COLO829 (cell line): ENCODE measurements at places on chromosomes 6 and 20.

DNA sequence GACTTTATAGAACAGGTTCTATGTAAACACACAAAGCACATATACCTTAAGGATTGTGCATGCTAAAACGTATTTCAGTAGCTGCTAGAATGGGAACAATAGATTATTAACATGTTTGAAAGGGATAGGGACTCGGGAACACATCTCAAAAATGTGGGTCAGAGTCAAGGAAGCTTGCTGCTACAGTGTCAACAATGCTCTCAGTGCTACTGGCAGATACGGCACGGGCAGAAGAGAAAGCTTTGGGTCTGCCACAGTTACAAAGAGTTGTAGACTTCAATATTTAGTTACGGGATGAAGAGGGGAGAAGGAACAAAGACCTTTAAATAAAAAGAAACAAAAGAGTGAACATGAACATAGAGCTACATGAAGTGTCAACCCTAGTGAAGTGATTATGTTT is 170.5 kb downstream of the BACH2 start:
- no peak for DNase-seq

- DNase-seq = no peak
These were observed 40.4 kb downstream of the MDGA1 start for GRCh38 chr6:37657112-37657886.

- no peak for DNase-seq
These were observed 38.1 kb upstream of the UST start for GRCh38 chr6:148708707-148709106.

DNA sequence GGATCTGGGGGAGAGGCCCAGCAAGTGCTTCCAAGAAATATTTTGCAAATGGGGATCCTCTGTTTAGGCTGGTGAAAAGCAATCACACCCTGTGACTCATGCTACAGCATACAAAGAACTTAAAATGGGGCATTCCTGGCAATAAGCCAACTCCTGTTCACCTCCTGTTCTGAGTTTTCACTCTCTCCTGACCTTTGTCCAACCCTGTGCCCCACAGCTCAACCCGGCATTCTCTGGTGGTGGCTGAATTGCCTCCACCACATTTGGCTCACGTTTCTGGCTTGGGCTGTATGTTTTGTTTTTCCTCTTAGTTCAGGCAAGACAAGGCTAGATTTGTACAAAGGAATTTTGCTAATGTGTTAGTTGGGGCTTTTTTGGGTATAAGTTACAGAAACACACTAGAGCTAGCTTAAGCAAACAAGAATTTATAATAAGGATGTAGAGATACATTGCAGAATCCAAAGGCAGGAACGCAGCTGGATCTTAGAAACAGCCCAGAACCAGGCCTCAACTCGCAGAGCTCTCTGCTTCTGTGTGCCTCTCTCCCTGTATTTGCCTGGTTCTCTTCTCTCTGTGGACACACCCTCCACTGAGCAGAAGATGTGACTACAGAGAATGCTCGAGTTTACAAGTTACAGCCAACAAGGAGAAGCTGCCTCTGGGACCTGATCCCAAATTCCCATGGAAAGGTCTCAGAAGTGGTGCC is 9.4 kb downstream of the ABCC10 start:
- peak; percentile 77 for DNase-seq

- DNase-seq = peak; percentile 42
These were observed 1028.9 kb downstream of the PHF3 start for GRCh38 chr6:64664480-64664879.

- DNase-seq = no peak
These were observed 48.4 kb downstream of the MTFR2 start for GRCh38 chr6:136201732-136202131.

DNA sequence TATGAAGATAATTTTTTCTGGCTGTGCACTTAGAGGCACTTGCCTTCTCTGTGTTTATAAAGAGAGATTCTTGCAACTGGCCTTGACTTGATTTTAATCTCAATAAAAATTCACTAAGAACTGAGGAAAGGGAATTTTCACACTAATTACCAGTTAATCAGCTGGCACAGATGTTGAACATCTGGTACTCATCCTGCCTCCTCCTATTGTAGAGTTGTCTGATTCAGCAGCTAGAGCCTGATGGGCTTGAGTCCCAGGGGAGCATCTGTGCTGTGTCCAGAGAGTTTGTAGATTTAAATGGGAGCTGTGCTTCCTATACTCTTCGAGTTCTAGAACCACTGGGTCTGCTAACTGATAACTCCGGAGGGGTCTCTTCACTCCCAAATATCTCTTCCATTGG is 284.4 kb upstream of the RNF24 start:
- no peak for DNase-seq

DNA sequence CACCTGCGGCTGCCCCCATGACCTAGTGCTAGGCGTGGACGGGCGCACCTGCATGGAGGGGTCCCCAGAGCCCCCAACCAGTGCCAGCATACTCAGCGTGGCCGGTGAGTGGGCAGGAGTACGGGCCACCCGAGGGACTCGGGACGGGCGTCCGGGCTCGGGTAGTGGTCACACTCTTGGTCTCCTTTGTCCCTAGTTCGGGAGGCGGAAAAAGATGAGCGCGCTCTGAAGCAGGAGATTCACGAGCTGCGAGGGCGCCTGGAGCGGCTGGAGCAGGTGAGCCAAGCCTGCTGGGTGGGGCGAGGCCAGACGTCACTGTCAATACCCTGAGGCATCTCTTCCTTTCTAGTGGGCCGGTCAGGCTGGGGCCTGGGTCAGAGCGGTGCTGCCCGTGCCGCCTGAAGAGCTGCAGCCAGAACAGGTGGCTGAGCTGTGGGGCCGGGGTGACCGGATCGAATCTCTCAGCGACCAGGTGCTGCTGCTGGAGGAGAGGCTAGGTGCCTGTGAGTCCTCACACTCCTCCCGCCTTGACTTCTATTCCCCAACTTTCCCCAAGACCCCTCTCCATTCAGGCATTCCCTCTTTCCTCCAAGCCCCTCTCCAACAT is 2.9 kb downstream of the EGFL8 start:
- no peak for DNase-seq

GRCh38 chr6:140459209-140459608 is 1084.8 kb upstream of the CITED2 start:
- DNase-seq = no peak

DNA sequence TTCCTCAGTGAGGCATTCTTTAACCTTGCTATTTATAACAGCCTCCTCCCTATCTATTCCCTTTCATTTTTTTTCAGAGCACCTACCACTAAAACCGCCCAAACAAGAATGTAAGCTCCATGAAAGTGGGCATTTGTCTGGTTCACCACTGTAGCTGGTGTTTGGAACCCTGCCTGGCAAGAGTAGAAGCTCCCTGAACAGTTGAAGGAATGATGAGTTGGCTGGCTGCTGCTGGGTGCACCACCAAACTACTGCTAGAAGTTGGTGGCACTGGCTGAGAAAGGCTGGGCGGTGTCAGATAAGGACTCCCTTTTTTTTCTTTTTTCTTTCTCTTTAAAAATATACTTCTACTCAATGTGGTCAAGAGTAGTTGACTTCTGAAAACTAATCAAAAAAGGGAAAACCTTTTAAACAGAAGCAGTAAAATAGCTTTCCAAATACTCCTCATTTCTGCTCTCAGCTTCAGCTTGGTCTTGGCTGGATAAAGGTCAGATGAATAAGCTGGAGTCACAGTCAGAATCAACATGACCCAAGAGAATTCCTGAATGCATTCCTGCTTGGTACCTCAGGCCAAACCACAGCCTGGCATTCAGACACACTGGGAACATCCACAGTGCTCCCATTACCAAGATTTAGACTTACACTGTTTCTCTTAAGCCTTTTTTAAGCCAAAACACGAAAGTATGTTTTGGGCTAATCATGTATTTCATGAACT is 38.0 kb downstream of the RTN4IP1 start:
- peak; percentile 75 for DNase-seq

GRCh38 chr20:50213531-50214106 is 23.0 kb downstream of the CEBPB start:
- no peak for DNase-seq

DNA sequence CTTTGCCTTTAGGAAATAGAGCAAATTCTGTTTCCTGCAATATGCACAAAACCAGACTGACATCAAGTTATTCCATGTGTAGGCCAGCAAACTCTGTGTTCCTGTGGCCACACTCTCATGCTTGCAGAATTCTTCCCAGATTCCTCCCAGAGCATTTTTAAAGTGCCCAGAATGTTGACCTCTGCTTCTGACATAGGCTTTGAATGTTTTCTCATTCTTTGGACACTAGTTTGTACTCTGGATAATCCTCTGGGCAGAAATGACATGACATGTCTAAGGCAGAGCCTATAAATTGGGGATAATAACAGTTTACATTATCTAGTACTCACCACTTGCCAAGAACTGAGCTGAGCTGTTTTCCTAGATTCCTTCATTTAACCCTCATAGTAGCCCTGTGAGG is 9.2 kb upstream of the EFHC1 start:
- DNase-seq = no peak

- DNase-seq = no peak
These were observed 23.3 kb downstream of the NQO2 start for GRCh38 chr6:3022765-3023662.

DNA sequence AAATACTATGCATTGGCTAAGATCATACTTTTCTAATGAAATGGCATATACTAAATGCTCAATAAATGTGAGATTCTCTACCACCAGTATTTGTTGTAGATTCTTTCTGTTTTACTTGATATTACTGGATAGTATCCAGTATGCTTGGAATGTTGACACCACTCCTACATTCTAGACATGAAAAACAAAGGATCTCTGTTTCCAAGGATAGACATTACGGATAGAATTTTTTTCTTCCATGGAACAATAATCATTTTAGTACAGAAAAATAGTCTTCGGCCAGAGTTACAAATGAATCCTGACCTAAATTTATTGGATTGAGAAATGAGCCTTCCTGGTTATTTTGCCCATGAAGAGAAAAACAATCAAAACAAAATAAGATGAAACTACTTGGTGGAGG is 258.2 kb upstream of the NT5E start:
- peak; percentile 58 for DNase-seq

- DNase-seq = no peak
These were observed 46.4 kb upstream of the LAMP5 start for GRCh38 chr20:9467995-9468394.

DNA sequence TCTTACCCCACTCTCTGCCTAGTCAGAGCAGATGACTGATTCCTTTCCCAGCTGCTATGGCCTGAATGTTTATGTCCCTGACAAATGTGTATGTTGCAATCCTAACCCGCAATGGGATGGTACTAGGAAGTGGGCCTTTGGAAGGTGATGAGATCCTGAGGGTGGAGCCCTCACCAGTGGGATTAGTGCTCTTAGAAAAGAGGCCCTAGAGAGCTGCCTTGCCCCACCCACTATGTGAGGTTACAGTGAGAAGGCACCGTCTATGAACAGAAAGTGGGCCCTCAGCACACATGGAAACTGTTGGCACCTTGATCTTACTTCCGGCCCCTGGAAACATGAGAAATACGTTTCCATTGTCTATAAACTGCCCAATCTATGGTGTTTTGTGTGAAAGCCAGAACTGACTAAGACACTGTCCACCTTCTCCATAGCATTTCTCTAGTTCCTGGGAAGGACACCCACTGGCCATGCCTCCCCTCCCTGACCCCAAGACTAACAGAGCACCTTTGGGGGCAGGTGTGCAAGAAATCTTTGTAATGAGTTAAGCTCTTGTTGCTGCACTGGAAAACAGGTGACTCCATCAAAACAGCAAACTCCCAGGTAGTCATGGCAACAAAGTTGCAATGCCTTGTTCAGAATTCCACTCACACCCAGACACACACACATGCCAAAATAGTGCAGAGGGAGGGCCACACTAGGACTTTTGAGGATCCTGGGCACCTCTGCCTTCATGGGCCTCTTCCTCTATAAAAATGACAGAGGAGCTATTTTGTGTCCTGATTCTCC is 16.2 kb downstream of the GABRR2 start:
- DNase-seq = no peak

DNA sequence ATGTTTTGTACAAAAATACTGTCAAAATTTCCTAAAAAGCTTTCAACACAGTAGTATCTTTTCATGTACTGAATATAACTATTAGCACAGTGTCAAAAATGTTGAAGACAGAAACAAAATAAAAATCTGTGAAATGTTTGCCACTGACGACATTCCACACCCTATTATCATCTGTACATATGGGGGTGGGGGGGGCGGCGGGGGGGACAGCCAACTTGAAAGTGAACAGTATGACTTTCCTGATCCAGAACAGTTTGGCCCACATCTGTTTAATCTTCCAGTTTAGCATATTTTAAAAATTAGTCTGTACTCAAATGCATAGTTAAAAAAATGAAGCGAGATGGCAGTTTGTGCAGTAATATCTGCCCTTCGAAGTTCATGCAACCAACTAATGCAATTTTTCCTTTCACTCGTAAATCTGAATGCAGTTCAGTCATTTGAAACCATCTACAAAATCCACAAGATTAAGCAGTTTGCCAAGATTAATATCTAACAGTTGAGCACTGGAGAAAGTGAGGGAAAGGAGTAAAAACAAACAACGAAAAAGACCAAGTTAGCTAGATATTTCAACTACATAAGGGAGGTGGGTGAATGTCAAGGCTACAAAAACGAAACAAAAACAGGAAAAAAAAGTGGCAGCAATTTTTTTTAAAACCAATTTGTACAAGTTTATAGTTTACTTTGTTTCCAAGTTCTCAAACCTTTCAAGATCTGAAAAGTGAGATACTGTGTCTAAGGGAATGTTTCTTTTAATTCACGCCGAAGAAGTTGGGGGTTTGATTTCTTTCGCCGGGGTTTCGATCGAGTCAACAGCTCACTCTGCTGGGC is 1.9 kb downstream of the CITED2 start:
- no peak for DNase-seq

DNA sequence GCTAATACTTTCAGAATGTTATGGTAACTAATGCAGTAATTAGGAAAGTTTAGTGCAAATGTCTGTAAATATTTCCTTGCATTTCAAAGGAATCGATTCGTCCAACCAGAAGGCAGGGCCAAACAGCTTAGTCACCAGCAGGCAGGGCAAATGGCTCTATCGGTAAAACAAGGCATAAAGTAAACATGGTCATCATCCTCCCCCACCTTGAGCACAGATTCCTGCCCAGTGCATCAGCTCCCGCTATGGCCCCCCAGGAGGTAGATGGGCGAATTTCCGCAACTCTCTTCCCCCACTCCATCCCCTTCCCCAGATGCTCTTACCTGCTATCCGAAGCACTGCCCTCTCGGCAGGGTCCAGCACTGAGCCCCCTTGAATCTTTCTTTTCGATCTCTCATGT is 103.8 kb upstream of the BEND6 start:
- DNase-seq = no peak

DNA sequence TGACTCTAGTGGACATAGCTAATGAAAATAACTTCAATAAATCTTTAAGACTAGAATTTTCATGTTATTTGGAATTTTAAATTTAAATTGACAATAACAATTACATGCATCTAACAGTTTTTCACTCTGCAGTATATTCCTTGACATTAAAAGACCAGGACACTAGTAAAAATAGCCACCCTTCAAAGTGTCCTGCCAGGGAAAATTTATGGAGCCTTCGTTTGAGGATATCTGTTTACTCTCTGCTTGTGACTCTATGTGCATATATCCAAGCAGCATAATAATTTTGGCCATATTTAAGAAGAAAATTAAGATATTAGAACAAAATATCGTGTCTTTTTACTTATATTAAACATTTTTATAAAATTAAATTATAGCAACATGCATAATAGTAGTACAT is 58.8 kb upstream of the NKAIN2 start:
- no peak for DNase-seq
